ENCODE measurements at places on chromosomes 5 and 9. TPM values are rescaled to one million over a fixed set of nuclear protein-coding genes. Genes with fewer than 3 reads are reported as not detected.

The MARCOL gene
- not detected for total RNA-seq

The FCN2 gene
- total RNA-seq = not detected

The TMEM215 gene
- 0.06 TPM for total RNA-seq

- DNase-seq = no peak
These were observed 33.1 kb downstream of the CNTRL start for GRCh38 chr9:121107881-121108280.

- no peak for DNase-seq
These were observed 1.4 kb downstream of the ERGIC1 start for GRCh38 chr5:172835290-172835993.

- no peak for DNase-seq
These were observed 203.9 kb downstream of the CDK5RAP2 start for GRCh38 chr9:120376101-120376500.

Data from left colon (tissue), 2 donors.